ENCODE measurements at places on chromosomes 1 and 21.

DNA sequence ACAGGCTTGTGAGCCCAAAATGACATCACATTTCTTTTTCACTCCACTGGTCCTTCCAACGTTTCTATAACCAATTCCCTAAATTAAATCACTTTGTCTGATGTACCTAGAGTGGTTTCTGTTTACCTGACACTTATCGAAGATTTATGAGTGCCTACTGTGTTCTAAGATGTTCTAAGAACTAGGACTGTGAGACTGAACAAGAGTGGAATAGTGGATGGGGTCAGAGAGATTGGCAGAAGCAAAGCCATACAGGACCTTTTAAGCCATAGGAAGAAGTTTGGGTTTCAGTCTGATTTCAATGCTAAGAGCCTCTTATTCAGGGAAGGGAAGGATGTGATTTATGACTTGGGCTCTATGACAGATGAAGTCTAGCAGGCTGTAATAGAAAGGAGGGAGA, 72.3 kb upstream of the LAPTM5 start:
- DNase-seq, result no peak

- DNase-seq, result no peak
These were observed 24.5 kb upstream of the SLC26A9 start for GRCh38 chr1:205967554-205968335.

GRCh38 chr1:38500352-38500751, 359.2 kb downstream of the RRAGC start:
- DNase-seq, result no peak

GRCh38 chr1:198068285-198068684, 88.5 kb upstream of the NEK7 start:
- DNase-seq, result no peak

GRCh38 chr21:43279578-43279894, 110.7 kb downstream of the CRYAA start:
- DNase-seq, result no peak

- no peak for DNase-seq
These were observed 4.6 kb upstream of the MMP23B start for GRCh38 chr1:1627261-1627828.

DNA sequence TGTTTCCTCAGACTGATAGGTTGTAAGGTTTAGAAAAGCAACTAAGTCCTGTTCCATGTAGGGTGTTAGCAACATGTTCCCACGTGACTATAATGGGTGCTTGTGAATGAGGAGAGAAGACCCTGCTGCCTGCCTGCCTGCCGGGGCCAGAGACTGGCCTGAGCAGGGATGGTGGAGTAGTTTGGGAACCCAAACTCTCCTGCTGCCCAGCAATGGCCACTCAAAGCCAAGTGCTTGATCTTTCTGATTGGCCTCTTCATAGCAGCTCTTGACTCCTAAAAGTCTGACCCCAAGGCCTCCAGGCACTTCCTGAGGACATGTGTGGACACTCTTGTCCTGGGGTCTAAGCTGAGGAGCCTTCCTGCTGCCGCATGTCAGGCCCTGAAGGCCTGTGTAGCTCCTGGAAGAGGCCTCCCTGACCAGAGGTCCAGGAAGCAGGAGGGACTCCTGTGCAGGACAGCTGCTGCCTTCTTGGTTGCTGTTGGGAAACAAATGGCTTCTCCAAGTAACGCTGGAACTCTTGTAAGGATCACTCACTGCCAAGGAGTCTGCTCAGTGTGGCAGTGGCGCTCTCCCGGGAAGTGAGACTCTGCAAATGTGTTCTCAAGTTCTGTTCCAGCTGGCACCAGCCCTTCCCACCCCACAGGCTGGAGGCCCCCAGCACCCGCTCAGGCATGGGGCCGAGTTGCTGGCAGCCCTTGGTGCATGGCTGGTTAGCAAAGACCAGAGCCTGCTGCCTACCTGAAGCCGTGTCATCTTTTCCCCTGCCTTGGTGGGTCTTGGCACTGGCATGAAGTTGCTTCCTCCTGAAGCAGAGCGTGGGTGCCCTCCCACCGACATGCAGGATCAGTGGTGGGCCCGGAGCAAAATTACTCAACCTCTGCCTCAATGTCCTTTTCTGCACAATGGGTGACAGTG, 35.5 kb downstream of the MAN1C1 start:
- no peak for DNase-seq

DNA sequence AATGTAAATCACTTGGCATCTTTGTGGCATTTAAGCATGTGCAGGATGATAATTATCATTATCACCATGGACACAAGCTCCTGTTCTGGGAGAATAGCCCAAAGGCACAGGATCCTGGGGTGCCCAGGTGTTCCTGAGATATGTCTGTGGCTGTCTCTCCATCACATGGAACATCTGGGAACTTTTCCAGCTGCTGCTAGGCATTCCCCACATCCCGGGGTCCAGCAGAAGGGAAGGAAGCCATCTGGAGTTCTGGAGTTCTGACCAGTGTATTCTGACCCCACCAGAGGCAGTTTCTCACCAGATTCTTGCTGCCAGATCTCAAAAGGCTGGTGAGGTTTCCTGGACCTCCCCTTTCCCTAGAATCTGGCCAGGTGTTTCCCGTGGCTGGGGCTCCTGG, 259.7 kb upstream of the VAMP3 start:
- no peak for DNase-seq

GRCh38 chr1:226898246-226898645, 27.8 kb downstream of the PSEN2 start:
- no peak for DNase-seq
